ENCODE measurements at places on chromosomes 16 and 17. TPM values are rescaled to one million over a fixed set of nuclear protein-coding genes. Genes with fewer than 3 reads are reported as not detected.

DNA sequence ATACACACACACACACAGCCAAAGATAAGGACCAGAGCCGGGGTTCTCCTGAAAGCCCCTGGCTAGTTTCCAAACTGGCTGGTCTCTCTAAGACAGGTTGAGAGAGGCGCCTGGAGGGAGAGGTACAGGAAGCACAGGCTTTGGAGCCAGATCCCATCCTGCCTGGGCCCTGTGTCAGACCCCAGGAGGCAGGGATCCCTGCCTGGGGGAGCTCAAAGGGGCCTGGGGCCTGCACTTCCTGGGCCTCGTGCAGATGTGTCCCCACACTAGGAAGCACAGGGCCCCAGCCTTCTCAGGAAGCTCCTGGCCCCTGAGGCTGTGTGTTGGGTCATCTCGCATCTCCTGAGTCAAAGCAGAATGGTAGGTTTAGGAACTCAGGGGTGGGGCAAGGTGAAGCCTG lies 16.0 kb downstream of the SLC5A10 start:
- H3K4me3 ChIP-seq, result no peak overlapping the region
- peak; percentile 62 for DNase-seq
- H3K36me3 ChIP-seq, result peaks cover 66% of the 10 kb centered on the region
- no peaks in the 10 kb centered on the region for H3K27me3 ChIP-seq

GRCh38 chr17:13599864-13600263 lies 1.9 kb downstream of the HS3ST3A1 start:
- no peak for DNase-seq
- no peaks in the 10 kb centered on the region for H3K36me3 ChIP-seq
- no peak overlapping the region for H3K27ac ChIP-seq
- H3K4me3 ChIP-seq, result no peak overlapping the region

- no peak overlapping the region for H3K4me3 ChIP-seq
- H3K27ac ChIP-seq, result no peak overlapping the region
- no peaks in the 10 kb centered on the region for H3K27me3 ChIP-seq
- no peaks in the 10 kb centered on the region for H3K4me1 ChIP-seq
- no peak for DNase-seq
Measured at GRCh38 chr17:32206861-32207260, 58.8 kb upstream of the RHBDL3 start.

The TAT gene
- 0.54 TPM for polyA plus RNA-seq

- DNase-seq, result no peak
- no peaks in the 10 kb centered on the region for H3K27me3 ChIP-seq
- H3K4me3 ChIP-seq, result no peak overlapping the region
- H3K36me3 ChIP-seq, result peaks cover 7% of the 10 kb centered on the region
Measured at GRCh38 chr16:959232-960040, 11.3 kb downstream of the LMF1 start.

GRCh38 chr17:41914358-41914766 lies 4.4 kb downstream of the ACLY start:
- H3K27me3 ChIP-seq, result no peaks in the 10 kb centered on the region
- peak overlapping the region; percentile 8 for H3K27ac ChIP-seq
- peaks cover 3% of the 10 kb centered on the region for H3K4me1 ChIP-seq
- H3K4me3 ChIP-seq, result peak overlapping the region; percentile 8

All from small intestine (tissue), 16 donors.